ENCODE measurements at places on chromosomes 11 and 22.

- DNase-seq: no peak
Measured at GRCh38 chr11:119860561-119861094, 131.6 kb upstream of the NECTIN1 start.

DNA sequence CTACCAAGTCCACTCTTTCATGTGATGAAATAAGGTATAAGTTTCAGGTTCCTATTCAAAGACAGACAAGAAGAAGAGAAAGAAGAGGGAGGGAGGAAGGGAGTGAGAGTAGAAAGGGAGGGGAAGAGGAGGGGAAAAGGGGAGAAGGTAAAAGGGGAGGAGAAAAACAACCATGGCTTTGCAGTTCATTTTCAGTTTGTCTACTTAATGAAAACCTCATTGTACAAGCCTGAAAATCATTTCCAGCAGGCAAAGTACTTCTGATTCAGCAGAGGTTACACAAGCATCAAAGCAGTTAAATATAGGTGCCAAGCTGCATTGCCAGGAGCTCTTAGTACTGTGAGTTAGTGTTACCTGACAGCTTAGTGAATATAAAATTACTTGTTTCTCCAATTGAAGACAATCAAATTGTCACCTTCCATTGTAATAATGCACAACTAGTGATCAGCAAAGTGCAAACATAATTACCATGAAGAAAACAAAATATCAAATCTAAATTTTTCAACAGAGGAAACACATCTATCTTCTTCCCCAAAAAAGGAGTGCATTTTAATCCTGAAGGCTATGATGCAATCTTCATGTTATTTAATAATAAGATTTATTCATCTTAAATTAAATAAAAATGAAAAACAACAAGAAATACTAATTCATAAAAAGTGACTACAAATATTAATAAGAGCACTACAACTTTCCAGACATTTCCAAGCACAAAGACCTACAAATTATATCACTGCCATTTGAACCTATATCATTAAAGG is 8.2 kb downstream of the SOX6 start:
- DNase-seq: no peak

DNA sequence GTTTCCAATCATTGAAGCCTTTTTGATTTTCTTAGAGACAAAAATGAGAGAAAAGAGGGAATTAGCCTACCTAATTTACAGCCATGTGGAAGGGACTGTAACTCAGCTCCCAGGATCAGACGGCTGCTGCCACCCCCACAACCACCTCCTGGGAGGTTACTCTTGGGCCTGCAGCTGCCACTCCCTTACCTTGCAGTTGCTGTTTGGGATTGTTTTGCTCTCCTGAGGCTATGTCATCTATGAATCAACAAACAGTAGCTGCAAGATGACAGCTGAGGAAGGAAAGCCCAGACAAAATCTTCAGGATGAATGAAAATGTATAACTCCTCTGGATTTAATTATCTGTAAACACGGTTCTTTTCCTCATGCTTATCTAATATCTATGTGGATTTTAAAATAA is 28.0 kb upstream of the ZC3H12C start:
- no peak for DNase-seq

DNA sequence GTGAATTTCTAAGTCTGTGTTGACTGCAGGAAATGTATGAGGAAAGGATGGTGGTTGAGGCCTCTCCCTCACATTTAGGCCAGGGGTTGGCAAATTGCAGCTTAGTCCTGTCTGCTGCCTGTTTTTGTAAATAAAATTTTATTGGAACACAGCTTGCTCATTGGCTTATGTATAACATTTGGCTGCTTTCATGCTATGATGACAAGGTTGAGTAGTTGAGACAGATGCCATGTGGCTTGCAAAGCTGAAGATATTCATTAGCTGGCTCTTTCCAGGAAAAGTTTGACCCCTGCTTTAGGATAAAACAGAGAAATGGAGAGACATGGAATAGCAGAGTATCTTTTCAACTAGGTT is 46.2 kb downstream of the BCR start:
- peak; percentile 28 for DNase-seq

GRCh38 chr11:41921746-41922390 is 462.4 kb upstream of the LRRC4C start:
- DNase-seq: no peak

GRCh38 chr11:112248201-112248600 is 12.5 kb downstream of the PLET1 start:
- peak; percentile 53 for DNase-seq

GRCh38 chr11:64608636-64609035 is 17.6 kb downstream of the SLC22A12 start:
- DNase-seq: no peak

GRCh38 chr11:19756675-19757475 is 44.2 kb downstream of the NAV2 start:
- peak; percentile 50 for DNase-seq

- no peak for DNase-seq
Measured at GRCh38 chr11:35233518-35233917, 94.5 kb downstream of the CD44 start.

GRCh38 chr22:19842393-19843106 is 12.1 kb downstream of the GNB1L start:
- no peak for DNase-seq

DNA sequence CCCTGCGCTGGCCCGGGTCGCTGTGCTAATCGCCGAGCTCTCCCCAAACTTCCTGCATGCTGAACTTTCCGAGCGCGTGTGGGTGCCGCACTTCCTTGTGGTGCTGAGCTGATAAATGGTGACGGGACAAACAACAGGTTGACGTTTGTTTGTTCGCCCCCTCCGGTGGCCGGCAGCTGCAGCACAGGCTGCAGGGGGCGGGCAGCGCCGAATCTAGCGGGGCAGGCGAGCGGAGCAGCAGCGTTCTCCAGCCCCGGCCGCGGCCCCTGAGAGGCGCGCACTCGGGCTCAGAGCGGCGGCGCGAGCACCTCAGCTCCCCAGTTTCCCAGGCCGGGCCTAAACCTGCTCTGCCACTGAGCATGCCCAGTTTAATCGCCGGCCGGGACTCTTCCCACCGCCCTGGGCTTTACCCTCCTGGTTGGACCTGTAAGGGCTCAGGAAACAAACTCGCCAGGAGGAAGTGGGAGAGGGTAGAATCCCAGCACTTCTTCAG is at the start of gene PDGFD:
Gene PDGFD (minus strand): TSS at position 120 of the 493 bp plus-strand sequence.
- DNase-seq: peak; percentile 77

GRCh38 chr11:38315151-38315550 is 1717.1 kb upstream of the RAG2 start:
- peak; percentile 36 for DNase-seq

- DNase-seq: peak; percentile 26
Measured at GRCh38 chr22:28381429-28382167, 298.0 kb downstream of the TTC28 start.

- peak; percentile 48 for DNase-seq
Measured at GRCh38 chr11:115153135-115153534, 351.1 kb downstream of the CADM1 start.

Measured in choroid plexus epithelial cell (primary cell).